GM13977 (cell line): ENCODE measurements at places on chromosomes 12 and 14.

DNA sequence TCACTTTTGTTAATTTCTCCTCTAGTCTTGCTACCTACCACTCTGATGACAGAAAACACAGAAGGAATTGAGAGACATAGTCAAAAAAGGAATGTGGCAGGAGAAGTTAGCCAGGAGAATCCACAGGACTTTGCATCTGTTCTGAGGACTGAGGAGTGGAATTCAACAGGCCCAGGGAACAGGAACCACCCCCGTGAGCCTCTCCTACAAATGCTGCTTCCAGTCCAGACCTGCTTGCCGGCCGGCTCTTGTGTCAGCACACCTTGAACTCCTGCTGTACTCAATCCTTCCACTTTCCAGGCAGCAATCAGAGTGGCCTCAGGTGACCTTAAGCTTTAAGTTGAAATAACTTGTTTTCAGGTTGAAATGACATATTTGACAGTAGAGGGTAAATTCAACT, 903.1 kb downstream of the BCL11B start:
- DNase-seq, result no peak

GRCh38 chr12:47366157-47366556, 286.4 kb upstream of the AMIGO2 start:
- DNase-seq, result no peak

- no peak for DNase-seq
Observed at GRCh38 chr14:90531497-90531896, 134.7 kb downstream of the CALM1 start.

GRCh38 chr14:51614707-51615106, 37.0 kb upstream of the FRMD6 start:
- no peak for DNase-seq

DNA sequence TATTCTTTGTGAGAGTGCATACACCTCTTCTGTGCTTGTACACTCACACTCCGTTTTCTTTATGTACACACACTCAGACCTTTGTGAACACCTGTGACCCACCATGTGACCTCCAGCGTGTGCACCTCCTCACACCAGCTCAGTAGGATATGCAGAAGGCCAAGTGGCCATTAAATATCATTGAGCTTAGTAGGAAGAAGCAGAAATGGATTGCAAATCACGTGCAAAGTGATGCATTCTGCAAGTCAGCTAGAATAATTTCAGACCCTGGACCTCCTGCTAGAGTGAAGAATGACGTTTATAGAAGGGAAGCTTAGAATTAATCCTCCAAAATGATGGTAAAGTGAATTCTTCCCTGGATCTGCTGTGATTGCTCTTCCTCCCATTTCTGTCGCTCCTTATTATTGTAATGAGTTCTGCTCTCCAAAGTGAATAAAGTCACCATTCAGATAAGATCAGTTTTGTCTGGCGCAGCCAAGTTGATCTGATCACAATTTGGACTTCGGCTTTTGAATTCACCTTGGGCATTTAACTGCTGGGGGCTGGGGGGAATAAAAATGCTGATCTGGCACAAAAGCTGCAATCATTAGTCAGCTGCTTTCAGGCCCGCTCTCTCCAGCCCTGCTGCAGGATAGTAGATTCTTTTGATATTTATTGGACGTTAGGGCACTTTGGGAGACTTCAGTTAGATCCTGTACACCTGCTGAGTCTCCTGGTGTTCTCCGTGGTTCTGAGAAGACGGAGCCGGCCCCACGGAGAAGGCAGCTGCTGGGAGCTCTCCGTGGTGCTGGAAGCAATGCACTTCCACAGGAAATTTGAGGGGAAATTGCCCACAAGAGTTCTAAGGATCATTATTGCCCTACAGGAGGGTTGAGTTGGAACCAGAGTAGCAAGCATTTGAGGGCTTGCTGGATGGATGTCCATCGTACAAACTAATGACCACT, 12.4 kb upstream of the NRXN3 start:
- no peak for DNase-seq

- no peak for DNase-seq
Observed at GRCh38 chr14:100670753-100671049, 56.0 kb upstream of the DLK1 start.
